ENCODE measurements at places on chromosomes 7 and 10. TPM values are rescaled to one million over a fixed set of nuclear protein-coding genes. Genes with fewer than 3 reads are reported as not detected.

Gene OR2A12
- not detected for total RNA-seq

Gene TSPAN12
- 1.2 TPM for total RNA-seq

Gene NKX2-3
- not detected for total RNA-seq

Gene ECHDC3
- 12.0 TPM for total RNA-seq

Gene TBATA
- not detected for total RNA-seq

Gene DRGX
- not detected for total RNA-seq

Gene GPR85
- 8.6 TPM for total RNA-seq

Measured in uterine smooth muscle cell (primary cell).